ENCODE measurements at places on chromosomes 4 and X. TPM values are rescaled to one million over a fixed set of nuclear protein-coding genes. Genes with fewer than 3 reads are reported as not detected.

Gene ZNF182
- total RNA-seq = 2.6 TPM

Gene COQ2
- total RNA-seq = 11.0 TPM

Gene ARR3
- total RNA-seq = not detected

Gene IGFBP7
- 66.8 TPM for total RNA-seq

Gene RBPJ
- 77.2 TPM for total RNA-seq
